ENCODE measurements at places on chromosomes 16 and 17.

DNA sequence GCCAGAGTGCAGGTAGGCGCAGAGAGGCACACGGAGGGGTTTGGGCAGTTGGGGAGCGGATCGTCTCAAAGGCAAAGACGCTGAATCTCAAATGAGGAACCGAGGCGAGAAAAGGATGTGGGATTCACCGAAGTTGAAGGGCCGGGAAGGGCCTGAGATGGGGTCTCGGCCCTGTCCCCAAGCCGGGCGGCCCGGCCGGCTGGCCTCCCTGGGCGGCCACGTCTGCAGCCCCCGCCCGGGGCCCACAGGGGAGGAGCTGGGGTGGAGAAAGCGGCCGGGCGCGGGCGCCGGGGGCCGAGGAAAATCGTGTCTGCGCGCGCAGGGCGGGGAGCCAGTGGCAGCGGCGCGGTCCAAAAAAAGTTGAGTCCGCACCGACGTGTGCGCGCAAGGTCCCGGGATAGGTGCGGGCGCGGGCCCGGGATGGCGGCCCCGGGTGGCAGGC, 458 bp downstream of the SLC12A4 start:
- no peak for DNase-seq

- DNase-seq: no peak
Measured at GRCh38 chr16:69823831-69824563, 61.9 kb downstream of the WWP2 start.

DNA sequence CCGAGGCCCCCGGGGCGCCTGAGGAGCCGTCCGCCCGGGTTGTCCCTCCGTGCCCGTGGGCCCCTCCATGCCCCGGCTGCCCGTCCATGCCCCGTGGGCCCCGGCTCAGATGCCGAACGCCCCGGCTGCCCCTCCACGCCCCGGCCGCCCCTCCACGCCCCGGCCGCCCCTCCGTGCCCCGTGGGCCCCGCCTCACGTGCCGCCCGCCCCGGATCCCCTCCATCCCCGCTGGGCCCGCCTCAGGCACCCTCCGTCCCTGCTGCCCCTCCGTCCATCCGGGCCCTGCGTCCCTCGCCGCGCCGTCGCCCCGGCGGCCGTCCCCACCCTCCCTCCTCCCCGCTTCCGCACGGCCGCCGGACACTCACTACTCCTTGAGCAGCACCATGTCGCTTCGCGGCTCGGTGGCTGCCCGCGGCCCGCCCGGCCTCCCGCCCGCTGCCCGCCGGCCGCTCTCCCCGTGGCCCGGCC, 382 bp downstream of the PITPNA start:
- DNase-seq: no peak

DNA sequence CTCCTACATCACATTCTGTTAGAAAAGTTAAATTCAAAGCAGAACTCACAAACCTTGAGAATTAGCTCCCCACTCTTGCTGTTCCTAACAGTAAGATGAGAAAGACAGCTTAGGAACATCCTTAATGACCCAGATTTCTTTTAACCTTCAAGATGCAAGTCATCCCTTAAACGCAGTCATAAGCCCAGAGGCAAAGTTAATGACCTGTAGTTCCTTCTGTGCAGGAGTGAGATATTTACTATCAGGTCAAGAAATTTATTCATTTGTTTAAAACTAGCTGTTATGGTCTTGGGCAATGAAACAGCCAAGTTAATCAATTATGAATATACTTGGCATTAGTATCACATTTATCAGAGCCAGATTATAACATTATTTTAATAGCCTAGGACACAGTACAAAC, 37.1 kb downstream of the NXPH3 start:
- DNase-seq: no peak

GRCh38 chr16:47308601-47309000, 152.3 kb downstream of the ITFG1 start:
- no peak for DNase-seq

DNA sequence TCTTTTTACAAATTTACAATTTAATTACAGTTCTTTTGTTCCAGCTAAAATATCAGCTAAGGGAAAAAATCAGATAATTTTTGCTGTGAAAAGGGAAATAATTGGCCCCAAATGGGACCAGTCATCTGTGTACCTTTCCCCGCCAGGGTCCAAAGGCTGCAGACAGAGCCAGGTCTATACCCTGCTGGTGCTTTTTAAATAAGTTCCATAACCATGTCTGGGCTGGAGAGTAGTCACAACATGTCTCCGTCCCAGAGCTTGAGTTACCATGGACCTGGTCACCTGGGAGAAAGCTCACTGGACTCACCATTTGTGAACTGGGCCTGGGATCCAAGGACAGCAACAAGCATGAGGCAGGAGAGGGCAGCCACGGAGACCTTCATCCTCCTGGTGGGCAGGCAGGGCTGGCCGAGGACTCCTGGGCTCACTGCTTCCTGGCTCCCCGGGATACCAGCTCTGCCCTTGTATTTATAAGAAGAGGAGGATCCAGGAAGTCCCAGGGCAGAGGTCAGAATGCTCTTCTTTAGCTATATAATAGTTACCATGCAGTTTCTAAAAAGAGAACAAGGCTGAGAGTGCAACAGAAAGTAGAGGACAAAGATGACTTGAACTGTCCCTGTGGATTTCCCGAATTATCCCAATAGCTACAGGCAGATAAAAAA, at the start of gene CCL15:
TSS of gene CCL15 (minus strand) at position 444 of the 662 bp plus-strand sequence. CDS start at position 383, 61 bp downstream.
- no peak for DNase-seq

DNA sequence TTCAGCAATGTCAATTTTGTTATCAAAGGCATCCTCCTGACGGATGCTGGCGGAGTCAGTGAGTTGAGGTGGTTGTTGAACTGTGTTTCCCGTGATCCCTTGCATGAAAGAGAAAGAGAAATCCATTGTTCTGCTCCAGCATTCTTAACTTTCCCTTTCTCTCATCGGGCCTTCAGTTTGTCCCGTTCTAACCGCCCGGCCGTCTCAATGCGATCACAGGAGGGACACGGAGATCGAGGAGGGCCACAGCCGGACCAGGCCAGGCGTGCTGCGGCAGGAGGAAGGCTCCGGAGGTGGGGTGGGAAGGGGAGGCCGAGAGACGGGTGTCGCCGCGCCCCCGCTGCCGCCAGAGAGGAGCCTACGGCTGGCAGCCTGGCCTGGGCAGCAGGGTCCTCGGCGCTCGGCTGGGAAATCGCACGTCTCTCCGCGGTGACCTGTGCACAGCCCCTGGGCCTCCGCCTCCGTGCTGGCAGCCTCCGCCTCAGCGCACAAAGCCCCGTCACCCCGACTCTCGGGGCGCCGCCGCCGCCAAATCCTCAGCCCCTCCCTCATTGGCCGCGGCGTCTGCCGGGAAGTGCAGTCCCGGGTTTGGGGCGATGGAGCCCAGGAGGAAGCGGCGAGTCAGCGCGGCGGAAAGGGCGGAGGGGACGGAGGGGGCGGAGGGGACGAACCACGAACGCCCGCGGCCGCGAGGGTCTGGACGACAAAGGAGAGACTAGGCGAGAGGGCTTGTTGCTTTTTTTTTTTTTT, 38.1 kb downstream of the SOST start:
- DNase-seq: peak; percentile 32

DNA sequence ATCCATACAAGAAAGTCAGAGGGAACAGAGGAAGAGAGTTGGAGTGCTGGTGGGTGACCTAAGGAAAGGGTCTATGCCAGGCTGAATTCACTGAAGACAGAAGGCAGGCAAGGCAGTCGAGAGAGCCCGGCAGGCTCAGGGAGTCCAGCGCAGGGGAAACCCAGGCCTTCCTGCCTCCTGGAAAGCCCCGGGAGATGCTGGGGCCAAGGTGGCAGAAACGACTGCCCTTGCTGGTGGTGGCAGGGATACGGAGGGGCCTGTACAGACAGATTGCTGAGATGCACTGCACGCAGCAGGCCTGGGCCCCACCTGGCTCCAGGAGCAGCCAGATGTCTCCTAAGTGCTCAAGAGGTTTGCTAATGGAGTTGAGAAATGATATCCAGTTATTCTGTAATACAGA, 59.8 kb downstream of the GTF3C1 start:
- no peak for DNase-seq

DNA sequence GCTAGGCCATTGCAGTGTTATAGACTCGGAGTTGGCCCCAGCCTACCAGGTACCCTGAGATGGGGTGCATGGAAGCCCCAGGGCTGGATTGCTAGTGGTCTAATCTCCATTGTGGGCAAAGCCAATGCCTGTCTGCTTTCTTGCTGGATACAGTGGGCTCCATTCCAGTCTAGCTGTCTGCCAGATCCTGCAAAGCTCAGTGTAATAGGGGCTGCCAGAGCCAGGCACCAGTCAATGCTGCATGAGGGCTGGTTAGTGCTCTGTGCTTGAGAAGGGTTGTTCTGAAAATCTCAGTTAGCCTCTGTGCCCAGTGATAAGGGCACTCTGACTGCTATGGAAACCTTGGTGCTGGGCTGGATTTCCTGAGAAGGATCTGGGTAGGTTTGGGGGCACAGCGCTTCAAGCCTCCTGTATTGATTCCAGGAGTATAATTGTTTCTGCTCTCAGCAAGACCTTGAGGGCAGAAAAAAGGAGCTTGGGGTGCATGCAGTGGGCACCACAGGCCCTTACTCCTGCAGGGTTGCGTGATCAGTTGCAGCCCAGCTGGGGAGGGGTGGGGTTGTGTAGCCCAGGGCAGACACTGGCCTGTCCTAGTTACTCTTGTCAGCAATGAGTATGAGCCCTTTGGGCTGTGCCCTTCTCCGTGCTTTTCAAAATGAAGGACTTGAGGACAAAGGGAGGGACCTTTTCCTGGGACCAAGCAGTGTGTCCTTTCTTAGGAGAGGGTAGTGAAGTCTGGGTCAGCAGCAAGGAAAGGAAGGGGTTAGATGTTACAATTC, 19.0 kb downstream of the SMPD3 start:
- no peak for DNase-seq

- no peak for DNase-seq
Measured at GRCh38 chr17:33137426-33137825, 145.8 kb downstream of the SPACA3 start.

- DNase-seq: no peak
Measured at GRCh38 chr17:29046473-29046839, 3.5 kb downstream of the PIPOX start.

GRCh38 chr16:4976079-4976478, 17.9 kb downstream of the SEC14L5 start:
- no peak for DNase-seq

- DNase-seq: no peak
Measured at GRCh38 chr16:46709469-46710005, 20.1 kb downstream of the ORC6 start.

- no peak for DNase-seq
Measured at GRCh38 chr16:23196539-23196938, 14.0 kb downstream of the SCNN1G start.

- no peak for DNase-seq
Measured at GRCh38 chr17:36546418-36547093, 1.8 kb downstream of the GGNBP2 start.

GRCh38 chr17:80096561-80097021, 4.8 kb upstream of the GAA start:
- no peak for DNase-seq

GRCh38 chr17:82225368-82226029, 3.3 kb upstream of the SLC16A3 start:
- DNase-seq: no peak

All from urinary bladder (tissue), 4 donors.